ENCODE measurements at places on chromosomes 13 and 19.

- DNase-seq, result no peak
Measured at GRCh38 chr13:64553411-64554129, 2676.6 kb downstream of the PCDH9 start.

- no peak for DNase-seq
Measured at GRCh38 chr13:59494560-59494970, 669.2 kb downstream of the DIAPH3 start.

DNA sequence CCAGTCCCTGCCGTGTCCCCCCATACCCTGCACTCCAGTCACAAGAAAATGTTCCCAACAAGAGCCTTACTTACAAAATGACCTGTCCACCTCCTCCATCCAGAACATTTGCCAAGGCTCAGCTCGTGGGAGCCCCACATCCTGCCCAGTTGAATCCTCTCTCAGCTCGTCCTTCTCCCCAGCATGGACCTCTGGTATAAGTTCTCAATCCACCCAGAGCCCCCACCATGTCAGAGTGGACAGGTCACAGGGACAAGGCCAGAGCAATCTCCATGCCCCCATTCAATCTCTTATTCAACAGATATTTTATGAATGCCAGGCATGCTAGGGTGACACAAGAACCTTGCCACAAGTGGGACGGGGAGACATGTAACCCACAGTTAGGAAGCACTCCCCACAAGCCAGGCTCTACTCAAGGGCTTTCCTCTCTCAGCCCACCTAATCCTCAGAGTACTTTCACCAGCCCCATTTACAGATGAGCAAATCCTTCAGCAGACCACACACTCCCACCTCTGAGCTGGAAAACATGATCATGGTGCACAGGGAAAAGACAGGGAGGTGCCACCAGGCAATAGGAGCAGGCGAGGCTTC lies 15.1 kb downstream of the DEDD2 start:
- DNase-seq, result no peak

- DNase-seq, result no peak
Measured at GRCh38 chr13:113882267-113882630, 18.4 kb upstream of the GAS6 start.

DNA sequence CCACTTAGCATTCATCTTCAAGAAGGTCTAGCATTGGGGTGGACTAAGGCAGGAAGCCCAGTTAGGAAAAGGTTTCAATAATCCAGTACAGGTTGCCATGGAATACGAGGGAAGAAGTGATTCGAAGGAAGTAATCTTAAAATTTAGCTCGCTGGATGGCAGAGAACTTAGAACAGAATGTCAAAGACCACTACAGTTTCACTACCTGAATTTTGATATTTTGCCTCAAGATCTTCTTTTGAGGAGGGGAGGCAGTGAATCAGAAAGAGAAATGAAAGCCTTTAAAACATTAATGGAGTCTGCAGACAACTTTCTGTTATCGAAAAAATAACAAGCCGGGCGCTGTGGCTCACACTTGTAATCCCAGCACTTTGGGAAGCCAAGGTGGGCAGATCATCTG lies 7.0 kb upstream of the RAB8A start:
- DNase-seq, result no peak

GRCh38 chr13:47008318-47008717 lies 111.5 kb upstream of the HTR2A start:
- no peak for DNase-seq

DNA sequence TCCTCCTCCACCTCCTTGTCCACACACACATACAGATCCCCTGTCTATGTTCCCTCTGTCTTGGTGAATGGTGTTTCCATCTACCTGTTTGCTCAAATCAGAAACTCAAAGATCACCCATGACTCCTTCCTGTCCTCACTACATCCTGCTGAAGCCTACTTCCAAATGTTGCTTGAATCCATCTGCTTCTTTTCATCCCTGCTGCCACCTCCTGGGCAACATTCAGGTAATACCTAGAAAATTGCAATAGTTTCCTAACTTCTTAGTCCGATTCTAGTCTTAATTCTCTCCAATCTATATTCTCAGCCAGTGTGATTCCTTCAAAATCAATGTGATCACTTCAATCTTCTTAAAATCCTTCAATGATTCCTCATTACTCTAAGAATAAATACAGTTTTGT lies 155.5 kb upstream of the STARD13 start:
- DNase-seq, result no peak

DNA sequence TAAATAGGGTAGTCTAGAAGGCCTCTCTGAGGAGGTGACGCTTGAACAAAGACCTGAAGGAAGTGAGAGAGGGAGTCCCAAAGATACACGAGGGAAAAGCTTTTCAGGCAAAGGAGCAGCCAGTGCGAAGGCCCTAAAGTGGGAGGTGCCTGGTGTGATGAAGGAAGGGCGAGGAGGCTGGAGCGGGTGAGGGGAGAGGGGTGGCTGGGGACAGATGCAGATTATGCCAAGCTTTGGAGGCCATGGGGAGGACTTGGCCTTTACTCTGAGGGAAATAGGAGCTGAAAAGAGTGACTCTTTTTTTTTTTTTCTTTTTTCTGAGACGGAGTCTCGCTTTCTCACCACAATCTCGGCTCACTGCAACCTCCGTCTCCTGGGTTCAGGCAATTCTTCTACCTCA lies 2.9 kb downstream of the CLPTM1 start:
- no peak for DNase-seq

- no peak for DNase-seq
Measured at GRCh38 chr19:12145348-12145747, 5.2 kb upstream of the ZNF20 start.

DNA sequence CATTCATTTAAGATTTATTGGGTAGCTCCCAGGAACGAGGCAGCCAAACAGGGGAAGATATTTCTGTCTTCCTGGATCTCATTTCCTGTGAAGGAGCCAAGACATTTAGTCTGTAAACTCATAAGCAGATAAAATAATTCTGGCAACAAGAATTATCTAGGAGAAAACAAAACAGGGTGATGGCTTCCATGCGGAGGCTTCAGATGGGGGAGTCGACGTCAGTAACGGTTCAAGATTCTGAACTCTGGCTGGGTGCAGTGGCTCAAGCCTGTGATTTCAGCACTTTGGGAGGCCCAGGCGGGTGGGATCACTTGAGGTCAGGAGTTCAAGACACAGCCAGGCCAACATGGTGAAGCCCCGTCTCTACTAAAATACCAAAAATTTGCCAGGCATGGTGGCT lies 1.3 kb downstream of the GNA15 start:
- DNase-seq, result no peak

GRCh38 chr13:30049692-30050091 lies 199.3 kb upstream of the UBL3 start:
- DNase-seq, result no peak

DNA sequence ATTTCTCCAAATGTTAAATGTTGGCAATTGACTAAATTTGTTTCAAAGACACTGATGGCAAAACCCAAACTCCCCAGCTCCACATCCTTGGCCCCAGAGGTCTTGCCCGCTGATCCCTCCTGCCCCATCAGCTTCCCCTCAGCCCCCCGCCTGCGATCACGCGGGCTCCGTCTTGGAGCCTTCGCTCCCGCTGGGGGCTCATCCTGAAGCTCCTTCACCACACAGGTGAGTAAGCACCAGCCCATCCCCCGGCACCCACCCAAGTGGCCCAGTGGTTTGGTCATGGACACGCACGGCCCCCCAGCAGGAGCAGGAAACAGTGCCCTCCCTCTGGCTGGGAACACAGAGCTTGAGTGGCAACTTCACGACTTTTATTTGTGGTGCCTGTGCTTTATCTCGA lies 14.9 kb downstream of the EPS8L1 start:
- no peak for DNase-seq

GRCh38 chr19:50475101-50475568 lies 1.2 kb upstream of the EMC10 start:
- no peak for DNase-seq

Data from NCI-H1436 (cell line).